Activated T-helper 1 cell treated with anti-CD3 and anti-CD28 coated beads, Interleukin-2, amount 50 U/mL, for 16 hours (primary cell): ENCODE measurements at places on chromosomes 3 and 15.

DNA sequence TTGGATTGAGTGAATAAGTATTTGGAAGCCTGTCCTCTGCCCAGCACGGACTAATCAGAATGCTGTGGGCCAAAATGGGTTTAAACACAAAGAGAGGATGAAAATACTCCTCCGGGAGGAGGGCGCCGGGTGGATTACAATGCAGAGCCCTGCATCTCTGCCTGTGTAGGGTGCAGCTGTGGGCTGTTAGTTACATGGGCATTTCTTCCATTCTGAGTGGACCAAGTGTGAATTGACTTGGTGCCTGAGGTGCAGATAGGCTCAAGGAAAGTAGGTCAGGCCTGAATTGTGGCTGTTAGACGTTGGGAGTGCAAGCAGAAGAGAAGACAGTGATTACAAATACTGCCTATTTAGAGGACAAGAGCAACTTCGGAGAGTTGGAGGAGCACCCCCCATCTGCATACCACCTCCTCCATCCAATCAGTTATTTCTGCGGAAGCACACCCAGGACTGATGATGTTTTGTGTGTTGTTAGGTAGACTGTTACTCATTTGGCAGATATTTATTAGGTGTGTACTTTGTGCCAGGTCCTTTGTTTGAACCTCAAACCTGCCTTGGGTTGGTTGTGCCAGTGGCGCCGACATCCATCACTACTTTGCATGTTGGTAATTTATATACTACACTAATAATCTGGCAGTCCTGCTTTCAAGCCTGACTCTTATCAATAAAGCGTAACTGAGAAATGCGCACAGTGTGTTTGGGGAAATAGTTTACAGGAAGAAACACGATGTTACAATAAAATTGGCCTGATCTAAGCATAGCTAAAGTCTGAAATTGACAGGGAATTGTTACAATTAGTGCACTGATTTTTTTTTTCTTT is 33.0 kb downstream of the PTPRG start:
- no peak for DNase-seq

DNA sequence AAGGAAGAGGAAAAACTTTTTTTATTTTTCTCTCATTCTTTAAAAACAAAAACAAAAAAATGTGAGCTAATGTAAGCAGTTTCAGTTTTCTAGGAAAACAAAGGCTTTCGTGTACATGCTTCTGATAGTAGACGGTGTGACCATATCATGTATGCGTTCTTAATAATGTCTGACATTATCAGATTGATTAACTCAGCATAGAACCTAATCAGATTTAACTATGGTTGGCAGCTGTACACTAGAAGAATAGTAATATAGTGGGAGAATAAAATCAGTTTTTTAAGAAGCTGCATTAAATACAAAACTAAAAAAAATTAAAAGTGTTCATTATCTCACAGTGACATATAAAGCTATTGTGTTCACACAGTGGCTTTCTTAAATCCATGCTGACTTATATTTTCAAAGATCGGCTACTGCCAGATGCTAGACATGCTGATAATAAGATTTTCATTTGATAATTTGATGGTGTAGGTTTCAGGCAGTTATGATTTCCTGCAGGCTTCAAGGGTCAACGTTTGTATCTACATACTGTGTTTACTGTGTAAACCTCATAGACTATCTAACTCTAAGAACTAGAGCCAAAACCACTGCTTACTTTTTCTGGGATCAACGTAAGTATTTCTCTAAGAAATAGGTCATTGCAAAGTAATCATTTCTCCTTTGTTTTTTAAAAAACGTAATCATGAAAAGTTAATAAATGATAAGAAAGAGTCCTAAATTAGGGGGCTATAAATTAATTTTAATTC is 74.0 kb downstream of the UBE2E2 start:
- no peak for DNase-seq

DNA sequence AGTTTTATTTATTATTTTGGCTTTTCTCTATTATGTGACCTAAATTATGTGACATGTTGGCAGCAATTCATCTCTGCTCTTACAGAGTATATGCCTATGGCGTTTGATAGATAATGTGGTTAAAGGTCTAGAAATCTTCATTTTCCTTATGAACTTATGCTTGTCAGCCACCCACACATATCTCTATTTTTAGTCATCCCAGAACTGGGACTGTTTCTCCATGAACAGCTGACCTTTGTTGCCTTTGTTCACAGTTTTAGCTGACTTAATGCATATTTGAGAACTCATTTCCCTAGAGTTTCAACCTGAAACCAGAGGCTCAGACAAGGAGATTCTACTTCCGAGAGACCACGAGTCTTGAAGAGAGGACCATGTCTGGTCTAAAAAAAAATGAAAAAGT is 176.5 kb downstream of the RAP2B start:
- DNase-seq, result no peak

DNA sequence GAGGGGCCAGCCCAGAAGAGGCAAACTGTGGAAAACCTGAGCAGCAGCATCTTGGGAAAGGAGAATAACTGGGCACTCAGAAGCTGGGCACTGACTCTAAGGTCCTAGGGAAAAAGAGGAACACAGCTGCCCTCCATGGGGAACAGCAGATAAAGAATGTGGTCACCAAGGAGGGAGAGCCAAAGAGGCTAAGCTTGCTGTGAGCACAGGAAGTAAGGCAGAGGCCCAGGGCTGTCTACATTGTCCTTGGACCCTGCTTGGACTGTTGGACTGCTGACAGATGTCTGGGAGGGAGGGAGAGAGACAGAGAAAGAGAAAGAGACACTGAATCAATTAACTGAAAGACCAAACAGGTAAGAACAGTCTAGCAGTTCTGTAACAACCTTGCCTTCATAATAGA is 4.5 kb upstream of the MNS1 start:
- no peak for DNase-seq

GRCh38 chr3:123336441-123336851 is 112.4 kb downstream of the ADCY5 start:
- no peak for DNase-seq

- DNase-seq, result no peak
Measured at GRCh38 chr3:171828902-171829770, 14.0 kb upstream of the TMEM212 start.

DNA sequence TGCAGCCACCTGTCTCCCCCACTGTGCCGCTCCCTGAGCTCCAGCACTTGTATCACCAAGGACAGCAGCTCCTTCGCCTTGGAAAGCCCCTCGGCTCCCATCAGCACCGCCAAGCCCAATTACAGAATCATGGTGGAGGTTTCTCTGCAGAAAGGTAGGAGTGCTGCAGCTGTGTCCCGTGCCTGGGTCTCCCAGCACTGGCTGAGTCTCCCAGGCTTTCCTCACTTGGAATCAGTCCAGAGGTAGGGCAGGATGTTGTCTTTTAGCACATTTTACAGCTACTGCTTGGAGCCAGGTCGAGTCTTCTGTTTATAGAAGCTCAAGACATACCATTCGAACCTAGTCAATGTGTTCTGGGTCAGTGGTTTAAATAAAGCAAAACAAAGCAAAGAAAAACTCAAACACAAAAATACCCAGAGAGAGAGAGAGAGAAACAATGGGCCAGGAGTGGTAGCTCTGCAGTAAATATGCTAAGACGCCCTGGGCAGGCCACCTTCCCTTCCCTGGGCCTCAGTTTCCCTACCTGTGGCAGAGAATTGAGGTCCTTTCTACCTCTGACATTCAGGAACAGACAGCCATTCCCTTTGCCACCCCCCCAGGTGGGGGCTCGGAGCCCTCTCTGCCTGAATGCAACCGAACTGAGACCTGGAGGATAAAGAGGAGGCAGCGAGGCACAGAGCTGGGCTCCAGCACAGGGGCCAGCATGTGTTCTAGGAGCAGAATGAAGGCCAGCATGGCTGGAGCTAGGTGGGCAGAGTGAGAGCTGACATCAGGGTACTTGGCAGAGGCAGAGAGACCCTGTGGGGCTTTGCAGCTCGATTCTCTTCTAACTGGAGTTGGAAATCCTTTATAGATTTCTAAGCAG is 44.1 kb downstream of the STARD5 start:
- no peak for DNase-seq

DNA sequence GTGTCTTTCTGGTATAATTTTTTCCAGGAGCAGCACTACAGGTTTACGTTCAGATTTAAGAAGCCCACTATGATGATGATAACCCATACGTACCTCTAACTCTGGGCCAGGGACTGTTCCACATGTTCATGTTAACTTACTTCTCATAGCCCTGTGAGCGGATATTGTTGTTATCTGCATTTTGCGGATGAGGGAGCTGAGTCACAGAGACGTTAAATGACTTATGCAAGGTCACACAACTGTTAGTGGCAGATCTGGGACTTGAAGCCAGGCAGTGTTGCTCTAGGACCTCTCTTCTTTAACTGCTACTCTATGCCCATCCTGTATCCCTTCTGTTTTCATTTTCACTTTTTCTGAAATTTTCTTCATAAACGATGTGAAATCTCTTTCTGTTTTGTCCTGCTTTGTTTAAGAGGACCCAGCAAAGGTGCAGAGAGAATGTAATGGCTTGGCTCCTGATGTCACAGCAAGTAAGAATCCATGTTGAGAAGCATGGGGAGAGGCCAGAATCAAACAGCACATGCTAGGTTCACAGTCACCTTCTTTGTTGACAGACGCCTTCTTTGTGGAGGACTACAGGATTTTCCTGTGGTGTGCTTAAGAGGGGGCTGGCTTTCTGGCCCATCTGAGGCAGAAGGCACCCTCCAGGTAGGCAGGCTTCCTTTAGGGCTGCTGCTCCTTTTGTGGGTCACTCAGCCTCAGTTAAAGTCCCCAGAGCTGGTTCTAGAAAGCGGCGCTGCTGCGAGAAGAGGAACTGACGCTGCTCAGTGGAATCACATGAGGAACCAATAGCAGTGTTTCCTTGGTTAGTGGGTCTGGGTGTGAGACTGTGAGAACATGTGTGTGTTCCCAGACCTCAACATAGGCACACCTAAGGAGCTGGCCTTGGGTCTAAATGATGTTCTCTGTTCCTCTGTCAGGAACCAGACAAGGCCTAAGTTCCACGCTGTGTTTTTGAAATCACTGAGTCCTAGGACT is 121.6 kb downstream of the TMEM108 start:
- DNase-seq, result no peak

DNA sequence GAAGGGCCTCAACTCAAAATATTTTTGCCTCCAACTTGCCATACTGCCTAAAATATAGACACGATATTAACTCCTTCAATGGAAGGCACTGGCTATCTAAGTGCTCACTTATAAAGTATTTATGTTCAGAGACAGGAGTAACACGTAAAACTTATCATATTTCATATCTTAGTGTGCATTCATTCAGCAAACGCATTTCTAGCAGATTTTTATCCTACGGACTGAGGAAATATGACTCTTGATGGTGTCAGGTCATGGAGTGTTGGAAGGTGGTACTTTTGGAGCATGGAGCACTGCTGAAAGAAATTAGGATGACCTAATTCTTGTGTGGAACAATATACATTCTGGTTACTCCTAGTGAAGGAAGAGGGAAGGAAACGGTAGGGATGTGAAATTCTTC is 43.8 kb upstream of the LEKR1 start:
- no peak for DNase-seq

DNA sequence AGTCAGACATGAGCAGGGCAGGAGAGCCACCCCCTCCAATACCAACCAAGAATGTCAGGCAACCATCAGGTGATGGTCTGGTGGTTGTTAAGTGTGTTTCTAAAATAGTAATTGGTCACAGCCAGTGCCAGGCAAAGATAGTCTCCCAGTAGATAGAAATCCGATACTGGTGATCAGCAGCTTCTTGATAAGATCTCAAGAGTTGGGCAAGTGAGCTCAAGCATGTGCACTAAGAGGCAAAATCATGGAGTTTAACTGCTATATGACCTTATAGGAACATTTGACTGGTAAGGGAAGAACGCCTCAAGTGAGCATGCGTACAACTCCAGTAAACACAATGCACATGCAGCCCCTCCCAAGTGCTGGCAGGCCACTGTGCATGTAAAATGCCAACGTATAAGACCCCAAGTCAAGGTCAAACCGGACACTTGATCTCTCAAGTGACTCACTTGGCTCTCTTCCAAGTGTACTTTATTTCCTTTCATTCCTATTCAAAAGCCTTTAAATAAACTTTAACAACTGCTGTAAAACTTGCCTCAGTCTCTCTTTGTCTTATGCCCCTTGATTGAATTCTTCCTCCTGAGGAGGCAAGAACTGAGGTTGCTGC is 36.0 kb upstream of the CBLB start:
- DNase-seq, result no peak

- DNase-seq, result no peak
Measured at GRCh38 chr15:86229936-86230335, 150.3 kb downstream of the AGBL1 start.

- DNase-seq, result peak; percentile 54
Measured at GRCh38 chr15:74725845-74726773, 781 bp upstream of the CYP1A1 start.

GRCh38 chr3:152760591-152760990 is 74.3 kb upstream of the P2RY1 start:
- DNase-seq, result no peak

DNA sequence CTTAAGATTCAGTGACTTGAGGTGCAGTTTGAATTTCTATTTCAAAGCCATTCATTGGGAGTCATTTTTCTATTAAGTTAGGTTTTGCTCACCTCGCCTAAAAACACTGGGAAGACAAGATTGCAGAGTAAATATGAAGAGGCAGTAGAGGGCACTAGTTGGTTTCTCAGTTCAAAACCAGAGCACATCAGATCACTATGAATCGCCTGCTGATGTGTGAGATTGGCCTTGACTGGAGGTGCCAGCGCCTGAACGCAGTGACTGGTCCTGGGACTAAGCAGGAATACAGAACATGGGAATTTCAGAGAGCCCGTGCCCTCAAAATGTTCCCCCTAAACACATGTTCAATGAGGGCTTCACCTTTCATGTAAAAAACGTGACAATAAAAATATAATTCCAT is 229.0 kb downstream of the ITPR1 start:
- DNase-seq, result no peak

- DNase-seq, result no peak
Measured at GRCh38 chr3:78041486-78041885, 1001.6 kb downstream of the ROBO2 start.

GRCh38 chr15:67784856-67785430 is 40.4 kb upstream of the SKOR1 start:
- no peak for DNase-seq

DNA sequence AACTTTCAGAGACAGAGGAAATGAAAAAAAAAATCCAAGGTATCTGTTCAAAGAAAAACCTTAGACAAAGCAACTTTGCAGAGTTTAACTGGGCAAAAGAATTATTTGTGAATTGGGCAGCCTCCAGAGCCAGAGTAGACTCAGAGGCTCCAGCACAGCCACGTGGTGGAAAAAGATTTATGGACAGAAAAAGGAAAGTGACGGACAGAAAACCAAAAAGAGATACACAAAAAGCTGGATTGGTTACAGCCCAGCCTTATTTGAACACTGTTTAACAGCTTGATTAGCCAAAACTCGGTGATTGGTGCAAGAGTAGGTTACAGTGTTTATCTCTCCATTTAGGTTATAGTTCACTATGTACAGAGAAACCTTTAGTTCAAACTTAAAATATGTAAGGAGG is 23.7 kb upstream of the GPD1L start:
- DNase-seq, result no peak

DNA sequence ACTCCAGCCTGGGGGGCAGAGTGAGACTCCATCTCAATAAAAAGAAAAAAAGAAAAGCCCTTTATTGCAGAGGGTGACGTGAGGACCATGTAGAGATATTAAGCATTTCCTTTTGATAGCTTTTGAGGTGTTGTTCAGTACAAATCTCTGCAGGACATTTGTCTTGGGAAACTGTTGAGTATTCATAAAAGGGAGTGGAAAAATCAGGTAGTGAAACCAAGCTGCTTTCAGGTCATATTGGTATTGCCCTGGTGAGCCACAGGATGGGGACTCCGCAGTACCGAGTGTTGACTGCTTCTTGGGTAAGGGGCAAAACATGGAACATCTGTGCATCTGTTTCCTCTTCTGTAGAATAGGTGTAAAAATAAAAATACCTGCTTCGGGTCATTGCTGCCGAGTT is 9.9 kb downstream of the ITPR1 start:
- DNase-seq, result no peak

GRCh38 chr15:63232405-63232804 is 43.0 kb downstream of the RAB8B start:
- no peak for DNase-seq
